IMR-90 (cell line): ENCODE measurements at places on chromosomes 13 and 19. TPM values are rescaled to one million over a fixed set of nuclear protein-coding genes. Genes with fewer than 3 reads are reported as not detected.

- DNase-seq = no peak
Measured at GRCh38 chr13:60944016-60944415, 471.6 kb downstream of the PCDH20 start.

DNA sequence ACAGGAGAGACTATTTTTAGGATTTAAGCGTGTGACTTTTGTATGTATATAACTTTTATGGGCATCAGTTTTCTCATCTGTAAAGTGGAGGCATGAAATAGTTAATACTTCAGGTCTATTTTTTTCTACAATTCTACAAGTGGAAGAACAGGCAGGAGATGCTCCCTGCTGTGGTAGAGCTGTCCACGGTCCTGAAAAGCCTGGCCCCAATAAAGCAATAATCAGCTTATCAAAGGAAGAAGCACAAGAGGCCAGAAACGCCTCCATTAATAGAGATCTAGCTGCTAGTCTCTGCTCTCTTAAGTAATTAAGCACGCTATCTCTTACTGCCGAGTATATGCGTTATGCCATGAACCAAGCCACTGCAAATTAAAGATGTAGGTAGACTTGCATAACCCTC is 28.0 kb upstream of the WASF3 start:
- peak; percentile 74 for DNase-seq

DNA sequence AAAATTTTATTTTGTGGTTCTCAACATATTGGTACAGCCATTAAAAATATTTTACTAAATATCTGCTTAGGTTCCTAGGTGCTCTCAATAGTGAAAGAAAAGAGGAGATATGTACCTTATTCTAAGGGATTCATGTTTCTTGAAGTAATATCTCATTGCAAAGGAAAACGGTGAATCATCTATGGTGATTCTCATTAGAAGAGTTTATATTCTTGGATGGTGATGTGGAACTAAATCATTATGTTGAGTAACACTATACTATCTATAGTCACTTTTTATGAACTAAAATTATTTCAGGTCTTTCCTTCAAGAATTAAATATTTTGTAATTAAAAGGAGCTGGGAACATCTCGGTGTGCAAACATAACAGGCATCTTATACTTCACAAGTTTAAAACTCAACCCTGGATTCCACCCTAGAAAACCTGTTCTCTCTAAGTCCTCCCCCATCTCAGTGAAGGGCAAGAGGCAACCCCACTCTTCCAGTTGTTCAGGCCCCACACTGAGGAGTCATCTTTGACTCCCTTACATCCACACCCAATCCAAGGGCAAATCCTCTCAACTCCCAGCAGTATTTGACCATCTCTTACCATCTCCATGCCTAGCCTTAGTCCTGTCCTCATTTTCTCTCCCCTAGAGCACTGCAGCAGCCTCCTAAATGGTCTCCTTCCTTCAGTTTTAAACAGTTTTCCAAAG is 140.1 kb downstream of the RGCC start:
- peak; percentile 77 for DNase-seq

DNA sequence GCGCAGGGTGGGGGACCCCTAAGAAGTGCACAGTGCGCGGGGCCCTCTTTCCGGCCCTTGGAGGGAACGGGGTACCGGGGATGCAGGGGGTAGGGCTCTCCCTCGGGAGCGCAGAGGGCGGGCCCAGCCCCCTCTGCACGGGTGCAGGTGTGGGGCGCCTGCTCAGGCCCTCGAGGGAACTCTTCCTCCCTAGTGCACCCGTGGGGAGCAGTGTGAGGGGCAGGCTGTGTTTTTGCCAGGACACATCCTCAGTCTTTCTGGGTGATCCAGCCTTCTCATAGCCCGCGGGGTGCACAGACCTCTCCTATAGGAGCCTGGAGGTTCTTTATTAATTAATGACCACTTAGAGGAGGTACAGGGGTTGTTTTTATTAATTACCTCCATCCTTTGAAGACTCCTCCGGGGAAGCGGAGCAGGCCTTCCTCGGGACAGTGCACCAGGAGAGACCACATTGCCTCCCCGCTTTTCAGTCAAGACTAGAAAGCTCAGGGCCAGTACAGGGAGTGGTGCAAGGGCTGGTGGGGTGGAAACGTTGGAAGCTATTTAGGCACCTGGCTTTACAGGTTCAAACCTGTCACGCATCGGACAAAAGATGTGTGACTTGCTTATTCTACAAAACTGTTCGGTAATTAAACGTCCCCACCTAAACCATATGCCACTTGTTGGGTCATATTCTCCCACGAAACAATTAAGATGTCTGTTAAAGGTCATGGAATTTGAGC is 598 bp upstream of the GJB6 start:
- no peak for DNase-seq

DNA sequence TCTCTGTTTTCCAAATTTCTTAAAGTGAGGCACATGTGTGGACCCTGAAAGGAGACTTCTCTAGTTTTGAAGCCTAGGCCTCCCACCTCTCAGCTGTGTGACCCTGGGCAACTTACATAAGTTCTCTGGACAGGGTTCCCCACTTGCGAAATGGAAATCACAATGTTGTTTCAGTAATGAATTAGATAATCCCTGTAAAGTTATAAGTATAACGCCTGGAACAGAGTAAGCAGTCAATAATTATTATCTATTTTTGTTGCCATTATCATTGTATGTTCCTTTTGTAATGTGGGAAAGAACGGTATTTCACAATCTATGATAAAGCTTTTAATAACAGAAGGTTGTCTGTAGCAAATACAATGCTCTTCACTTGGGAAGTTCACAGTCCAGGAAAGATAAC is 437.3 kb upstream of the ZNF507 start:
- no peak for DNase-seq

Gene SLC25A41
- total RNA-seq = not detected in 2 replicates

GRCh38 chr13:101490406-101491015 is 38.0 kb downstream of the ITGBL1 start:
- DNase-seq = no peak

Gene ZNF534
- total RNA-seq = not detected in 2 replicates

DNA sequence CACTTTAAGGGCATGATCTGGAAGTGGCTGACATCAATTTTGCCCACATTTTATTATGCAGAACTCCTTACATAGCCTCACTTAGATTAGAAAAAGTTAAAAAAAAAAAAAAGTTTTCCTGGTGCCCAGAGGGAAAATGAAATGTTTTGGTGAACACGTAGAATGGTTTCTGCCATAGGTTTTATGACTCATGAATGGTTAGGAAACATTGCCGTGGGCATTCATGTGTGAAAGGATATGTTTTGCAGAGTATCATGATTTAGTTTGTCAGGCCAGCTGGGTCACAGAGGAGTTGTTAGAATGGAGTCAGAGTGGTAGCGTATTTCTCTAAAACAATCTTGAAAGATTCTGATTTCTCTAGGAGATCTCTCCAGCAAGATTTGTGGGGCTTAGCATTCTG is 133.8 kb downstream of the MRPL57 start:
- DNase-seq = no peak

GRCh38 chr19:28596561-28597071 is 616.3 kb downstream of the UQCRFS1 start:
- no peak for DNase-seq

Gene SYNGR4
- total RNA-seq = not detected in 2 replicates

Gene ZIK1
- 9.2 and 11.8 TPM in 2 replicates for total RNA-seq

DNA sequence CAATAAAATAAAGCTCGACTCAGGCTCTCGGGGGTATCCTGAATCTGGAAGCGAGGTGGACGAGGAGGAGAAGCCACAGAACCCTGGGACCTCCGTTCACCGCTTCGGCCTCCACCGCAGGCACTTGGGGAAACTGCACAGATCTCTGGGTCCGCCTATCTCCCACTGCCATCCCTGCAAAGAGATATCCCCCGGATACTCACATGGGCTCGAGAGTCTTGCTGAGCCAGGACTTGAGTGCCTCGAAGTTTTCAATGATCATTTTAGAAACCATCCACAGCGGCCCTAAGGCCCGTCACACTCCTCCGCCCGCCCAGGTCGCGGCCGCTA is 589 bp downstream of the RBM26 start:
- no peak for DNase-seq

Gene FSD1
- total RNA-seq = 17.4 and 19.2 TPM in 2 replicates

Gene ZNF419
- 13.9 and 20.3 TPM in 2 replicates for total RNA-seq
